Activated naive CD4-positive, alpha-beta T cell treated with anti-CD3 and anti-CD28 coated beads for 36 hours (primary cell): ENCODE measurements at places on chromosomes 7 and 10. TPM values are rescaled to one million over a fixed set of nuclear protein-coding genes. Genes with fewer than 3 reads are reported as not detected.

The SCD gene
- 169 TPM for total RNA-seq

The SPDYE9 gene
- total RNA-seq = not detected

The AKR1C2 gene
- 0.10 TPM for total RNA-seq

The GIMAP8 gene
- 9.7 TPM for total RNA-seq

The KCNH2 gene
- total RNA-seq = 0.19 TPM

The LOXL4 gene
- not detected for total RNA-seq

The FAM131B gene
- 1.7 TPM for total RNA-seq

The CCL24 gene
- not detected for total RNA-seq

The ENTPD1 gene
- total RNA-seq = 0.35 TPM

The ACBD7 gene
- total RNA-seq = 0.94 TPM

The CTNNA3 gene
- not detected for total RNA-seq

The SPDYE2B gene
- 0.19 TPM for total RNA-seq
